ENCODE measurements at places on chromosomes 12 and 14.

DNA sequence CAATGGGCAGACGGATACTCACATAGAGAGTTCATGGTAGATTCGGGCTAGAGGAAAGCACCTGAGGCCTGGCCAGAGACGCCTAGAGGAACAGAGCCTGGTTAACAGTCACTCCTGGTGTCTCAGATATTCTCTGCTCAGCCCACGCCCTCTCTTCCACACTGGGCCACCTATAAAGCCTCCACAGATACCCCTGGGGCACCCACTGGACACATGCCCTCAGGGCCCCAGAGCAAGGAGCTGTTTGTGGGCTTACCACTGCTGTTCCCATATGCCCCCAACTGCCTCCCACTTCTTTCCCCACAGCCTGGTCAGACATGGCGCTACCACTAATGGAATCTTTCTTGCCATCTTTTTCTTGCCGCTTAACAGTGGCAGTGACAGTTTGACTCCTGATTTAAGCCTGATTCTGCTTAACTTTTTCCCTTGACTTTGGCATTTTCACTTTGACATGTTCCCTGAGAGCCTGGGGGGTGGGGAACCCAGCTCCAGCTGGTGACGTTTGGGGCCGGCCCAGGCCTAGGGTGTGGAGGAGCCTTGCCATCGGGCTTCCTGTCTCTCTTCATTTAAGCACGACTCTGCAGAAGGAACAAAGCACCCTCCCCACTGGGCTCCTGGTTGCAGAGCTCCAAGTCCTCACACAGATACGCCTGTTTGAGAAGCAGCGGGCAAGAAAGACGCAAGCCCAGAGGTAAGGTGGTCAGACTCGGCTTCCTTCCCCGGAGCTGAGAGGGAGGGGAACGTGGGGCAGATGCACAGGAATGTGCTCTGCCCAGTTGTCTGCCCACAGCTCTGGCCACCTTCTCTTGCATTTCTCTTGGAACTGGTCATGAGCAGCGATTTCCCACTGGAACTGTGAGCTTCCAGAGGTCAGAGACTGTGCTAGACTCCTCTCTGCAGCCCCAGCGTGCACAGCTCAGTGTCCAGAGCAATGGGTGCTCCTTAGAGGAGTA, at the start of gene CD4:
Gene CD4, plus strand, starts transcription at position 557 of the 953 bp plus-strand sequence. CDS start 10,611 bp downstream, outside the sequence.
- no peak for DNase-seq

DNA sequence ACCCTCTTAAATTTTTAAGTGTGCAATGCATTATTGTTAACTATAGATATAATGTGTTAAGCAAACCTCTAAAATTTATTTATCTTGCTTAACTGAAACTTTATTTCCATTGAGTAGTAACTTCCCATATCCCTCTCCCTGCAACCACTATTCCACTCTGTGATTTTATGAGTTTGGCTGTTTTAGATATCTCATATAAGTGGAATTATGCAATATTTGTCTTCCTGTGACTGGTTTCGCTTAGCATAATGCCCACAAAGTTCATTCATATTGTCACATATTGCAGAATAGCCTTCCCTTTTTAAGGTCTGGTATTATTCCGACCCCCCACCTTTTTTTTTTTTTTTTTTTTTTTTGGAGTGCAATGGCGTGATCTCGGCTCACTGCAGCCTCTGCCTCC, 247.6 kb downstream of the EMP1 start:
- no peak for DNase-seq

- no peak for DNase-seq
Observed at GRCh38 chr12:4701395-4702190, 18.6 kb upstream of the GALNT8 start.

DNA sequence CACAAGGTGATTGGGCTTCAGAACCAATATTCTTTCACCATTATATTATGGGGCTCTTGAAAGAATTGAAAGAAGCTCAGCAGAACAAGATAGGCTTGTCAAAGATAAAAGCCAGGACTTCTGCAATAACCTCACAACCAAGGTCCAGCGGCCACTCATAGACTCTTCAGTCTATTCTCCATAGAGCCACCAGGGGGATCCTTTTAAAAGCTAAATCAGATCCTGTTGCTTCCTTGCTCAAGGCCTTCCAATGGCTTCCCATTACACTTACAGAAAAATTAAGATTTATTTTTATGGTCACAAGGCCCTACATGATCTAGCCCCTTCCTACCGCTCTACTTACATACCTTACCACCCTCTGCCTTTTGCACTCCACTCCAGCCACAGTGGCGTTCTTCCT, 169.6 kb downstream of the C12orf42 start:
- peak; percentile 24 for DNase-seq

- DNase-seq = no peak
Observed at GRCh38 chr12:114302117-114302516, 103.8 kb downstream of the TBX5 start.

DNA sequence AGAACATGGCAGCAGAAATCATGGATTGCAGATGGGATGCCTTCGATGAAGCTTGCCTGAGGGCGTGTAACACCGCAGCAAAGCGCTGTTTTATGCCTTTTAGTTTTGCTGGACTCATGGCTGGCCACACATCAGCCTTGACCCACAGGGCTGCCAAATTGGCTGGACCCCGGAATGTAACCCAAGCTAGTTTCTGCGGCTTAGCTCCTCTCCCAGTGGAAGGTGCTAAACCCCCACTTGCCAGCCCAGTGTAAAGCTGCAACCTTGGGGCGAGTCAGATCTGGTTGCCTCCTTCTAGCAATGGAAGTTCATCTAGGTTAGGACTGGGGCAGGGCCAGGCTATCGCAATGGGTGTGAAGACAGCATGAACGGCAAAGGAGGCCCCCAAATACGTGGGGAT, 38.3 kb downstream of the MEG3 start:
- no peak for DNase-seq

- no peak for DNase-seq
Observed at GRCh38 chr14:98769326-98769725, 502.7 kb downstream of the BCL11B start.

DNA sequence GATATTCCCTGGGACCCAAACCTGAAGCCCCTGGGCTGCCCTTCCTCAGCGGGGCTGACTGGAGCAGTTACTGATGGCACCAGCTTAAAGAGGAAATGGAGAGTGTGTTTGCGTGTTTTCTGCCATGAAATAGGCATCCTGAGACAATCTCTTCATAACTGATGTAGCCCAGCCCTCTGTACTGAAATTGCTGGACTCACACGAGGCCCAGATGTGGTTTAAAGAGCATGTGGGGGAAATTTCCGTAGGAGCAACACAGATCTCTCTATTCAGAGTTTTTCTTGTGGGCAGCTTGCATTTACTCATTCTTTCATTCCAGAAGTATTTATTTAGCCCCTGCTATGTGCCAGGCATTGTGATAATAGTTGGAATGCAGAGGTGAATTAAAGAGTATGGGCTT, 782.1 kb upstream of the TBX3 start:
- no peak for DNase-seq

Measured in MM.1S (cell line).